ENCODE measurements at places on chromosomes 6 and 20.

DNA sequence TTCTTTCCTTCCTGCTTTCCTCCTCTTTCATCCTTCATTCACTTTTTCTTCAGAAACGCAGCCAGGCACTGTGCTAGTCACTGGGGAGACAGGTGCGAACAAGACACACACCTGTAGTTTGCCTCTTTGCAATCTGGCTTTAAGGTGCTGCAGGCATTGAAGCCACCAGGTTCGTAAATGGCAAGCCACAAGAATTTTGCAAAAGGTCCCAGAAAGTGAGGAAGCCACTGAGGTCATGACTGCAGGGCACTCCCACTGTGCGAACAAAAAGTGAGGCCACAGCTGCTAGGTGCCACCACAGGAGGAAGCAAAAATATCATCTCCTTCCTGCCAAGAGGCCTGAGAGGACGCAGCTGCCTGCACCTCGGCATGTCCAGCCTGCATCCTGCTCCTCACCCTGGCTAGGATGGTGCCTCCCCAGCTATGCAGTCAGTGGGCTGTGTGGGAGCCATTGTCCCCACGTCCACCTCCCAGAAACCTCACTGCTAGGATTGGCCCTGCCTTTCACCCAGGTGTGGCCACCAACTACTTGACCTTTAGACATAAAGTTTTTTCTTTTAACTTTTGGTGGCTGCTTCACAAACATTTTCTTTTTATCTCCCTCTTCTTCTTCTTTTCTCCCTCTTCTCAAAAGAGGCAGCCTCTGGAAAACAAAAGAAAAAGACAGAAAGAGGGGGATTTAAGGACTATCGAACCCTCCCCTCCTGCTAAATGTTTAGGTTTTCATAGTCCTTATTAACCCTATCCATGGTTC, 230.8 kb downstream of the BCAS1 start:
- H3K27me3 ChIP-seq = no peaks in the 10 kb centered on the region
- H3K36me3 ChIP-seq = no peaks in the 10 kb centered on the region
- H3K4me3 ChIP-seq = peak overlapping the region; percentile 30
- H3K27ac ChIP-seq = peak overlapping the region; percentile 78

GRCh38 chr6:128112494-128112893, 211.6 kb upstream of the THEMIS start:
- no peaks in the 10 kb centered on the region for H3K36me3 ChIP-seq
- no peak for DNase-seq
- H3K27me3 ChIP-seq = no peaks in the 10 kb centered on the region
- H3K4me3 ChIP-seq = no peak overlapping the region
- H3K27ac ChIP-seq = no peak overlapping the region
- peaks cover 4% of the 10 kb centered on the region for H3K4me1 ChIP-seq

DNA sequence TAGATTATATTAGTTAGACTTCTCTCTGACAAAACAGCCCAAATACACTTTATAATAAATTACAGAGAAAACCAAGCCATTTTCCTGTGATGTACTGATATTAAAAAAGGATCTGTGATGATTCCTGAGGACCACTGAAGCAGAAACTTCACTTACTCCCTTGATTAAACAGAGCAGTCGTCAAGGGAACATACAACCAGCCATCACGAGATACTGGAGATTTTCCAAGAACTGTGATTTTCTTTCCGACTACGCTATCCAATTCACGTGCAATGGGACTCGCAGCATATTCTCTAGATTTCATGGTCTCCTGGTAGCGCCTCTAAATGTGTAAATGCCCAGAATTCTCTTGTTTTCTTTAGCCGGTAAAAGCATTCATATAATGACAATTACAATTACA, 377.4 kb downstream of the PHF3 start:
- no peaks in the 10 kb centered on the region for H3K27me3 ChIP-seq
- no peaks in the 10 kb centered on the region for H3K4me1 ChIP-seq
- no peak for DNase-seq
- no peaks in the 10 kb centered on the region for H3K36me3 ChIP-seq

- peaks cover 7% of the 10 kb centered on the region for H3K36me3 ChIP-seq
- H3K4me3 ChIP-seq = no peak overlapping the region
- H3K4me1 ChIP-seq = no peaks in the 10 kb centered on the region
- H3K27ac ChIP-seq = no peak overlapping the region
Measured at GRCh38 chr6:70838907-70839285, 118.0 kb downstream of the B3GAT2 start.

DNA sequence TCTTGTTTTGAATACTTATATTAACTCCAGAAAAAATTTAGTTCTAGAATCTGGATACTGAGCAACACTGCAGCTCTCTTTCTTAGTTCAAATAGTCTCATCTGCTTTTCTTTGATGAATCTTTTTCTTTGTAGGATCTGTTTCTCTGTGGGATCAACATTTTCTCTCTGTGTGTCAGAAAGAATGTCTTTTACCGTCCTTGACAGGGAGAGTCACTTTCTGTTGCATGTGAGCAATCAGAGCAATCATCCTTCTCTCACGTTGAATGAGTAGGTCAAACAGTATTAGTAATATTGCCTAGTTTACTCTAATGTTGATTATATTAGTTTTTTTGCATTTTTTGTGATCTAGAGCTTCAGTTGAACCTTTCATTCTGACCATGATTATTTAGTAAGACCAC, 130.9 kb downstream of the TRMT11 start:
- no peak overlapping the region for H3K4me3 ChIP-seq
- no peaks in the 10 kb centered on the region for H3K27me3 ChIP-seq
- no peaks in the 10 kb centered on the region for H3K4me1 ChIP-seq
- H3K36me3 ChIP-seq = no peaks in the 10 kb centered on the region
- no peak overlapping the region for H3K27ac ChIP-seq

- H3K27me3 ChIP-seq = no peaks in the 10 kb centered on the region
- H3K36me3 ChIP-seq = no peaks in the 10 kb centered on the region
- no peak overlapping the region for H3K27ac ChIP-seq
- no peak overlapping the region for H3K4me3 ChIP-seq
- DNase-seq = no peak
- H3K4me1 ChIP-seq = no peaks in the 10 kb centered on the region
Measured at GRCh38 chr20:56244259-56244658, 4.3 kb upstream of the MC3R start.

- no peak for DNase-seq
- peaks cover 5% of the 10 kb centered on the region for H3K36me3 ChIP-seq
- H3K27ac ChIP-seq = no peak overlapping the region
Measured at GRCh38 chr6:119280668-119281067, 68.9 kb downstream of the MAN1A1 start.

DNA sequence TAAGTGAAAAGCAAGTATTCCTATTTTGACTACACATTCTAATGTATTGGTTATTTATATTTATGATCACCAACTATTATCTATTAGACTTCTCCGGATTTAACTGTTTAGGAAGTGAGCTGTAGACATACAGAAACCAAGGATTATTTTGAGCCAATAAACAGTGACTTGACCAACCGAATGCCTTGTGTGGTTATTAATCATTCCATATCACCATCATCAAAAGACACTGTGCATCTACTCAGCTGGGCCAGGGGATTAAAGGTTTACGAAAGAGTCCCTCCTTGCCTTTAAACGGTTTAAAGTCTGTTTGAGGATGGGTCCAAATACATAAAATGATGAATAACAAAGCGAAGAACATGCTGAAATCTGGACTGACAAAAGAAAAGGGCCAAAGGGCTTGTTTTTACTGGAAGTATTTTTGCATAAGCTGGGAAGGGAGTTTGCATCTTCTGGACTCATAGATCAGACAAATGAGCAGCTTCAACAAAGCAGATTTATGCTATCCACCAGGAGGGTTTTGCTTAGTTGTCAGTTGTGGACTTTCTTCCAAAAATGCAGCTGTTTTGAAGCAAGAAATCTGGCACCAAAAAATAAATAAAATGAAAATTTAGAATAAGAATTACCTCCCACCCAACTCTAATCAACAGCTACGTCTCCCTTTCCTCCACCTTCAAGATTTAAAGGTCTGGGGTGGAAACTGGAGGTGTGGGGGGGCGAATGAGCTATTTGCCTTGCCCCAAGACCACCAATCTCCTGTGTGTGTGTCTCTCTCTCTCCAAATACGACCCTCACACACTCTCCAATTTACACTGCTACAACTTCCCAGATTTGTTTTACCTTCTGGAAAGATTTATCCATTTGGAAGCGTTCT, 33.6 kb upstream of the ID4 start:
- no peak overlapping the region for H3K4me3 ChIP-seq
- DNase-seq = no peak
- H3K27me3 ChIP-seq = peaks cover 20% of the 10 kb centered on the region
- H3K4me1 ChIP-seq = peaks cover 7% of the 10 kb centered on the region

DNA sequence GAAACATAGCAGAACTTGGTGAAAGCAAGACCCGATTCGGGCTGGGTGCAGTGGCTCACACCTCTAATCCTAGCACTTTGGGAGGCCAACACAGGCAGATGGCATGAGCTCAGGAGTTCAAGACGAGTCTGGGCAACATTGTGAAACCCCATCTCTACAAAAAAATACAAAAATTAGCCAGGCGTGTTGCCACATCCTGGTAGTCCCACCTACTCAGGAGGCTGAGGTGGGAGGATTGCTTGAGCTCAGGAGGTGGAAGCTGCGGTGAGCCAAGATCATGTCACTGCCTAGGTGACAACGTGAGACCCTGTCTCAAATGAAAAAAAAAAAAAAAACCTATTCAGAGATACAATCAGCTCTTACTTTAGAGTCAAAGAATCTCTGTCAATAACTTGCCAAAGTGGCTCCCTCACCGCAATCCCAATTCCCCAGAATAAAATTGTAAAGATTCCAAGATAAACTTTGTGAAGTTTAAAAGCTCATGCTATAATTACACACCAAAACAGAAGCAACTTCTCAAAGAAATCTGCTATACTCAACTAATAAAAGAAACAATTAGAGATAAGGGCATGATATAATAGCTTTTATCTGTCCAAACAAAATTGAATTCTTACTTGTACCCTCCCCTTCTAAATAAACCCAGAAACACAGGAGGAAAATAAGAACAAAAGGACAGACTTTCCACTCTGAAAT, 33.6 kb downstream of the CDK19 start:
- no peak overlapping the region for H3K4me3 ChIP-seq
- no peak overlapping the region for H3K27ac ChIP-seq
- H3K27me3 ChIP-seq = no peaks in the 10 kb centered on the region
- no peaks in the 10 kb centered on the region for H3K36me3 ChIP-seq
